T-helper 1 cell treated with Interleukin-12 subunit alpha and Interleukin-12 subunit beta and Interleukin-4 antibody, amounts not matched to agents 30 ng/mL and 1 ng/mL, for 36 hours (primary cell): ENCODE measurements at places on chromosomes 5 and 9. TPM values are rescaled to one million over a fixed set of nuclear protein-coding genes. Genes with fewer than 3 reads are reported as not detected.

TAF1L gene
- 0.02 TPM in 1 of 2 replicates, not detected in the other for total RNA-seq

SUB1 gene
- 477 and 479 TPM in 2 replicates for total RNA-seq

POLE3 gene
- total RNA-seq: 75.7 and 77.1 TPM in 2 replicates

RASGRF2 gene
- total RNA-seq: 8.5 and 10.8 TPM in 2 replicates

SNCAIP gene
- total RNA-seq: not detected in 2 replicates

FGF1 gene
- total RNA-seq: not detected in 2 replicates

INSYN2B gene
- not detected in 2 replicates for total RNA-seq

CBY3 gene
- not detected in 2 replicates for total RNA-seq

KIF24 gene
- total RNA-seq: 5.3 and 6.0 TPM in 2 replicates

IL7R gene
- total RNA-seq: 332 and 345 TPM in 2 replicates

CDC20B gene
- 0.12 and 0.17 TPM in 2 replicates for total RNA-seq

TTC16 gene
- 0.22 and 0.41 TPM in 2 replicates for total RNA-seq

ARHGEF39 gene
- total RNA-seq: 7.8 and 8.7 TPM in 2 replicates

AUH gene
- 28.5 and 28.8 TPM in 2 replicates for total RNA-seq

ADAMTS19 gene
- not detected in 2 replicates for total RNA-seq

C5orf58 gene
- not detected in 2 replicates for total RNA-seq

WDR41 gene
- 15.5 and 22.5 TPM in 2 replicates for total RNA-seq

TRIM36 gene
- 0.39 TPM in 1 of 2 replicates, not detected in the other for total RNA-seq

GFPT2 gene
- total RNA-seq: 0.39 TPM in 1 of 2 replicates, not detected in the other

TLR4 gene
- total RNA-seq: not detected in 2 replicates

SLC25A2 gene
- total RNA-seq: 0.44 and 0.56 TPM in 2 replicates

C1QTNF2 gene
- total RNA-seq: not detected in 2 replicates

SLC27A6 gene
- total RNA-seq: not detected in 2 replicates

SEMA4D gene
- total RNA-seq: 388 and 399 TPM in 2 replicates

CMYA5 gene
- 0.20 and 0.29 TPM in 2 replicates for total RNA-seq

FBXO10 gene
- total RNA-seq: 3.1 and 5.0 TPM in 2 replicates

PCDHA10 gene
- total RNA-seq: not detected in 2 replicates

OBP2B gene
- not detected in 2 replicates for total RNA-seq

DOCK2 gene
- 333 and 346 TPM in 2 replicates for total RNA-seq

NR2F1-AS1 gene
- not detected in 2 replicates for total RNA-seq

CNTFR gene
- not detected in 2 replicates for total RNA-seq

OR1J2 gene
- total RNA-seq: not detected in 2 replicates

ARPC5L gene
- 76.6 and 81.1 TPM in 2 replicates for total RNA-seq

GARIN3 gene
- not detected in 2 replicates for total RNA-seq

TUSC1 gene
- total RNA-seq: 0.29 and 0.32 TPM in 2 replicates

CHSY3 gene
- not detected in 2 replicates for total RNA-seq

GRM6 gene
- not detected in 2 replicates for total RNA-seq

IQGAP2 gene
- 87.6 and 92.8 TPM in 2 replicates for total RNA-seq

SEMA5A gene
- total RNA-seq: 0.05 and 0.44 TPM in 2 replicates

GPRIN1 gene
- 2.2 and 2.6 TPM in 2 replicates for total RNA-seq

BSPRY gene
- total RNA-seq: 10.9 and 11.4 TPM in 2 replicates

CDK9 gene
- total RNA-seq: 111 and 113 TPM in 2 replicates

IFNA13 gene
- not detected in 2 replicates for total RNA-seq

PAEP gene
- total RNA-seq: not detected in 2 replicates

SIT1 gene
- 218 and 222 TPM in 2 replicates for total RNA-seq

PCDHB15 gene
- total RNA-seq: not detected in 2 replicates

SEC24A gene
- 32.0 and 33.2 TPM in 2 replicates for total RNA-seq

TMEM252 gene
- not detected in 2 replicates for total RNA-seq

SGCD gene
- not detected in 2 replicates for total RNA-seq

MLANA gene
- total RNA-seq: not detected in 2 replicates

MRPL36 gene
- 60.2 and 62.8 TPM in 2 replicates for total RNA-seq

PRR16 gene
- not detected in 2 replicates for total RNA-seq

FOXD4L3 gene
- total RNA-seq: 0.29 TPM in 1 of 2 replicates, not detected in the other

OR1J4 gene
- not detected in 2 replicates for total RNA-seq

RARS1 gene
- total RNA-seq: 85.6 and 88.8 TPM in 2 replicates

IL13 gene
- 130 and 131 TPM in 2 replicates for total RNA-seq

TDRD7 gene
- total RNA-seq: 15.7 and 16.6 TPM in 2 replicates

SLC9A3 gene
- 1.3 and 1.5 TPM in 2 replicates for total RNA-seq
